HT1080 (cell line): ENCODE measurements at places on chromosomes 3 and 15. TPM values are rescaled to one million over a fixed set of nuclear protein-coding genes. Genes with fewer than 3 reads are reported as not detected.

Gene FANCD2OS
- total RNA-seq: not detected in 2 replicates

Gene BUB1B
- total RNA-seq: 61.1 and 69.5 TPM in 2 replicates

DNA sequence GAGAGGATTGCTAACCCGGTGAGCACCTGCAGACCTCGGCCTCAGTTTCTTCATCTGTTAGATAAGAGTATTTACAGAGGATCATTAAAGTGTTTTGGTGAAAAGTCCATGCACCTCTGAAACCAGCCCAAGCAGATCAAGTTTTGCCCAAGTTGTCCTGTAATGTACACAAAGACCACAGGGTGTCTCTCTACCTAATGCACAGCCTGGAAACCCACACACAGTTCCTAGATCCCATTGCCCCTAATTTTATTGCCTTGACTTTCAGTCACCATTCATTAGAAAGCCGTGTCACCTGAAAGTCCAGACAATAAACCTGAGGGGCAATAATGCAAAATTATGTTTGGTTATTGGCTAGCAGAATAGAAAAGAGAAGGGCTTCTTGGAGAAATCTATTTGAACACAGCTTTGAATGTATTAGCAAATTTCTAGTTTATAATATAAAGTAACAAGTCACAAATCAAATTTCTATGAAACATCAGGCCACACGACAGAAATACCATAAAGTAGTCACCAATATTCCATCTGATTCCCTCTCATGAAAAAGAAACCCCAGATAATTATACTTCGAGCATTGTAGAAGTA lies 161.3 kb upstream of the SLC2A2 start:
- peak; percentile 56 for DNase-seq

GRCh38 chr3:51436998-51437639 lies 46.0 kb downstream of the RBM15B start:
- peak; percentile 38 for DNase-seq

GRCh38 chr15:38819387-38819950 lies 254.9 kb upstream of the RASGRP1 start:
- DNase-seq: no peak

Gene LRTM1
- total RNA-seq: not detected in 2 replicates

GRCh38 chr15:39587096-39587721 lies 6.3 kb downstream of the THBS1 start:
- DNase-seq: no peak

DNA sequence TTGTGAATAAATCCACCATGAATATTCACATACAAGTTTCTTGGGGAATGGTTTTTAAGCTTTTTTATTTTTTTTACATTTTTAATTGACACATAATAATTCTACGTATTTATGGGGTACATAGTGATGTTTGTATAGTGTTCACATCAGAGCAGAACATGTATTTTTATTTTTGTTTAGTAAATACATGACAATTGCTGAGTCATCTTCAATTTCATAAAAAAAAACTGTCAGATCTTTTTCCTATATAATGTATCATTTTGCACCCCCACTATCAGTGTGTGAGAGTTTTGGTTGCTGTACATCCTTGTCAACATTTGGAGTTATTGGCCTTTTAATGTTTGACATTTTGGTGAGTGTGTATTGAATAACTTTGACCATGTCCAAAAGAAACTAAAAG lies 39.9 kb upstream of the FILIP1L start:
- DNase-seq: no peak

Gene ZCWPW2
- not detected in 2 replicates for total RNA-seq

Gene DAG1
- 41.4 and 48.1 TPM in 2 replicates for total RNA-seq

GRCh38 chr3:43448098-43448497 lies 161.8 kb downstream of the SNRK start:
- DNase-seq: no peak

DNA sequence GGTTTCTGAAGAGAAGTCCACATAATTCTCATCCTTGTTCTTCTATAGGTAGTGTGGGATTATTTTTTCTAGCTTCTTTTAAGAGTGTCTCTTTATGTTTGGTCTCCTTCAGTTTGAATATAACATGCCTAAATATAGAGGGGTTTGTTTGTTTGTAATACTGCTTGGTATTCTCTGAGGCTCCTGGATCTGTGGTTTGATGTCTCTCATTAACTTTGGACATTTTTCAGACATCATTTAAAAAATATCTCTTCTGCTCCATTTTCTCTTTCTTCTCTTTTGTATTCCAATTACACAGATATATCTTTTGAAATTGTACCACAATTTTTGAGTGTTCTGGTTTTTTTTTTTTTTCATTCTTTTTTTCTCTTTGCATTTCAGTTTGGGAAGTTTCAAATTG lies 113.1 kb downstream of the ARNT2 start:
- DNase-seq: no peak

DNA sequence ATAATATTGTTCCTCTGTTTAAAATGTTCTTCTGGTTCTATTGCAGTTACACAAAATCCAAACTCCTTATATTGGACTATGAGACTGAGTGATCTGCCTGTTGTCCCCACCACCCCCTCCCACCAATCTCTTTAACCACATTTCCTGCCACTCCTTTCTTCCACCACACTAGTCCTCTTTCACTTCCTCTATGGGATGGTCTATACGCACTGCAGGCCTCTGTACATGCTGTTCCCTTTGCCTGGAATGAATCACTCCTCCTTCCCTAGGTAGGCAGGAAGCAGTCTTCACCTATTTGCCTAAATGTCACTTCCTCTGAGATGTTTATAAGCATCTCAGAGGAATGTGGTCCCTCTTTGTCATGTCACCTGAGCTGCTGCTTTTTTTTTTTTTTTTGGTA lies 4.0 kb downstream of the MAP2K1 start:
- peak; percentile 78 for DNase-seq

DNA sequence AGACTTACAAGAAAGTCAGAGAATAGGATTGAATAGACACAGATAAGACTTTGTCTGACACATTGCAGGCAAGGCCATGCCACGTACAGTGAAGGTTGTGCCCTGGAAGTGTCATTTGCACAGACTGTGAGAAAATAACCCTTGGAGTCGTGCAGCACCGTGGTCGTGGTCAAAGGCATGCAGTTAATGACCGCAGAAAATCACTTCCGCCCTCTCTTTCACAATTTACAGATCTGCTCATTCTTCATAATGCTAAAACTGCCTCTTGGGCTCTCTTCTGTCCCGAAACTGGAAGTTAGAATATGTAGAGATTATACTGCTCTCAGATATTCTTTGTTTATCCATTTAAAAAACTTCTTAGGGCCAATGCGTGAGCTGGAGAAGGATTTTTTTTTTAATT lies 73.2 kb upstream of the CTXND1 start:
- peak; percentile 14 for DNase-seq

- no peak for DNase-seq
Observed at GRCh38 chr15:90044916-90045371, 43.8 kb downstream of the ZNF710 start.

- DNase-seq: no peak
Observed at GRCh38 chr15:96247621-96248305, 82.7 kb upstream of the NR2F2 start.

GRCh38 chr15:28931828-28932227 lies 46.1 kb downstream of the APBA2 start:
- no peak for DNase-seq

GRCh38 chr3:193902607-193903511 lies 233.1 kb upstream of the HES1 start:
- DNase-seq: no peak

Gene MUSTN1
- 0.30 TPM in 1 of 2 replicates, not detected in the other for total RNA-seq

Gene CFAP100
- not detected in 2 replicates for total RNA-seq

- DNase-seq: no peak
Observed at GRCh38 chr3:159348431-159348830, 546.6 kb downstream of the MFSD1 start.

DNA sequence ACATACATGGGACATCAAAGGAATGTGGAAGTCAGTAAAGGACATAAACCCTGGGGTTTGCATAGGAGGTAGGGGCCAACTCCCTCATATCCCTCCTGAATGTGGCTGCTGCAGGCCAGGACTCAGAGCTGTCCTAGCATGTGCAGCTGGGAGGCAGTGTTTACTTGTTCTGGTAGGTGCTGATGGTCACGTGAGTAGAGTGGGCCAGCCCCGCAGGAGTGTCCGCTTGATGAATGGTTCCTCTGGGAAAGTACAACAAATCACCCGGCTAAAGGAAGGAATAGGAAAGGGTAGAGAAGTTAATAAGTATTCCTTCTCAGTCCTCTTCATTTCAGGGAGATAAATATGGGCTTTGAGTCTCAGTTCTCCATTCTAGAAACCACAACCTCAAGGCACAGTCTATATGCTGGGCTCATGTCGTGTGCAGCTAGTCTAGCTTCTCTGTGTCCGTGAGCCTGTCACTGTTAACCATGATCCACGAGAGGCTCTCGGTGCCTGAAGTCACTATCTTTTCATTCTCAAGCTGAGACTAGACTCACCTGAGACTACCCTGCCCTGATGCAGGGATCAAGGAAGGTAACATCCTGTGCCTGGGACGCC lies 17.9 kb downstream of the RIOX2 start:
- no peak for DNase-seq

- peak; percentile 11 for DNase-seq
Observed at GRCh38 chr3:61960976-61961375, 399.6 kb downstream of the PTPRG start.

DNA sequence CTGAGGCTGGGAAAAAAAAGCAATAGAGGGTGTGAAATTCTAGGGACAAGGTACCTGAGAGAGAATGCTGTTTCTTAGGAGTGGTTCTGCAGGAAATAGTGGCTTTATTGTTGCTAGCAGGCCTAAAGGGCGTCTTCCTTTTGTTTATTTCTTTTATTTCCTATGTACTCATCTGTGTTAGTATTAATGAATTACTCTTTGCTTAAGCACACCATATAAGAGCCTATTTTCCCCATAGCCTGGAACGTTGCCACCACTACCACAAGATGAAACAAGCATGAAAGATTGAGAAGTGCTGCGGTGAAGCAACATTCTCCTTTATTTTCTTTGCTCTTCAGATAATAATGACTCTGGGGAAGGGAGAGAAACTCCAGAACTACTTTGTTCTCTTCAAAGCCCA lies 21.3 kb upstream of the GOLIM4 start:
- DNase-seq: no peak

Gene ZNF662
- total RNA-seq: 0.40 TPM in 1 of 2 replicates, not detected in the other

DNA sequence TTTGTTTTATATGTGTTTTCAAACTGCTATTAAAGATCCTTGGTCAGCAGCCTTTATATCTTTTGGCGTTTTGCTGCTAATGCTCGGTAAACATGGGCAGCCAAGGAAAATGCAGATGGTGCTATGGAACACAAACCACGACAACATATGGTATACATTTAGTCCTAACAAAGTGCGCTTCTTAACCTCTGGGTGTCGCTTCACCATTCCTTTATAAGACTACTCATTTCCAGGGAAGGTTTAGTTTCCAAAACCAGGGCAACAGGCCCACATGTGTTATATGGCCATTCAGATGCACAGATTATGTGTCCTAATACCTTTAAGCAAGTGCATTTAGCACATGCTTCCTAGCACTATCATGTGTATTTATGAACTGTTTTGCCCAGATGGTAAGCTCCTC lies 14.7 kb downstream of the SHOX2 start:
- DNase-seq: peak; percentile 42

- DNase-seq: peak; percentile 66
Observed at GRCh38 chr15:74616366-74616939, 817 bp downstream of the CLK3 start.
